ENCODE measurements at places on chromosomes 13 and 19. TPM values are rescaled to one million over a fixed set of nuclear protein-coding genes. Genes with fewer than 3 reads are reported as not detected.

Gene PRRG2
- total RNA-seq: 1.2 TPM

GRCh38 chr19:4087787-4088679 is 21.3 kb upstream of the ZBTB7A start:
- peak overlapping the region; percentile 78 for H3K4me3 ChIP-seq
- no peaks in the 10 kb centered on the region for H3K27me3 ChIP-seq
- H3K27ac ChIP-seq: peak overlapping the region; percentile 94
- H3K36me3 ChIP-seq: peaks cover 7% of the 10 kb centered on the region
- peaks cover 18% of the 10 kb centered on the region for H3K4me1 ChIP-seq

- DNase-seq: no peak
- H3K36me3 ChIP-seq: no peaks in the 10 kb centered on the region
- H3K4me1 ChIP-seq: no peaks in the 10 kb centered on the region
- H3K4me3 ChIP-seq: no peak overlapping the region
- no peaks in the 10 kb centered on the region for H3K27me3 ChIP-seq
- no peak overlapping the region for H3K27ac ChIP-seq
Measured at GRCh38 chr13:68410007-68410406, 1179.9 kb upstream of the PCDH9 start.

Gene ZNF845
- 6.5 TPM for total RNA-seq

DNA sequence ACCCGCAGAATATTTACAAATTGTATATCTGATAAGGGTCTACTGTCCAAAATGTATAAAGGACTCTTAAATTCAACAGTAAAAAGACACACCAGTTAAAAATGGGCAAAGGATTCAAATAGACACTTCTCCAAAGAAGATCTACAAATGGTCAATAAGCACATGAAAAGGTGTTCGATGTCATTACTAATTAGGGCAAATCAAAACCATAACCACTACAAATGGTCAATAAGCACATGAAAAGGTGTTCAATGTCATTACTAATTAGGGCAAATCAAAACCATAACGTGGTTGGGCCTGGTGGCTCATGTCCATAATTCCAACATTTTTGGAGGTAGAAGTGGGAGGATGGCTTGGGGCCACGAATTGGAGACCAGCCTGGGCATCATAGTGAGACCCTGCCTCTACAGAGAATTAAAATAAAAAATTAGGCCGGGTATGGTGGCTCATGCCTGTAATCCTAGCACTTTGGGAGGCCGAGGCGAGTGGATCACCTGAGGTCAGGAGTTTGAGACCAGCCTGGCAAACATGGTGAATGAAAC is 40.5 kb downstream of the ACTN4 start:
- peaks cover 81% of the 10 kb centered on the region for H3K4me1 ChIP-seq
- no peak overlapping the region for H3K27ac ChIP-seq
- DNase-seq: no peak

DNA sequence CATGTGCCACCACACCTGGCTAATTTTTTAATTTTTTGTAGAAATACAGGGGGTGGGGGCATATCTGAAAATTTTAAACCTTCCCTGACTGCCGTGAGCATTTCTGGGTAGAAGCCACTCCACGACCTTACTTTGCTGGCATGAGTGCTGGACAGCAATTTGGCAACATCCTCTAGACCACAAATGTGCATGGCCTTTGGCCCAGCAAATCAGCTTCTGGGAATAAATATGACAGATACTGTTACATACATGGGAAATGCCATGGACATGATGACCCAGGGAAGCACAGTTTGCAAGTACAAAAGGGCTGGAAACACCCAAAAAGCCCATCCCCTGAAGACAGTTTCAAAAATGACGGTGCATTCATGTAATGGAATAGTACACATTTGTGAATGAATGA is 3.2 kb upstream of the PVR start:
- peaks cover 21% of the 10 kb centered on the region for H3K27me3 ChIP-seq
- H3K36me3 ChIP-seq: no peaks in the 10 kb centered on the region
- no peak overlapping the region for H3K27ac ChIP-seq
- H3K4me1 ChIP-seq: no peaks in the 10 kb centered on the region

DNA sequence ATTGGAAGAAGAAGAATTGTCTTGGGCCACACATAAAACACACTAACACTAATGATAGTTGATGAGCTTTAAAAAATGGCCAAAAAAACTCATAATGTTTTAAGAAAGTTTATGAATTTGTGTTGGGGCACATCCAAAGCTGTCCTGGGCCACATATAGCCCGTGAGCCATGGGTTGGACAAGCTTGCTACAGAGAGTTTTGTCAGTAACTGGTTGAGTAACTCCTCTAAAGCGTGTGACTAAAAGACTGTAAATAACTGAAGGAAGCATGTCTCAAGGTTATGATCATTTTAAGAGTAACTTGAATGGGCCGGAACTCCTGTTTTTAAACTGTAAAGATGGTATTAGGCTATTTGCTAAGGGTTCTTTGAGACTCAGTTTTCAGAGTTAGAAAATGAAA is 118.0 kb downstream of the KL start:
- peaks cover 8% of the 10 kb centered on the region for H3K4me1 ChIP-seq
- H3K36me3 ChIP-seq: peaks cover 3% of the 10 kb centered on the region
- no peak overlapping the region for H3K4me3 ChIP-seq
- no peaks in the 10 kb centered on the region for H3K27me3 ChIP-seq

GRCh38 chr13:40522282-40522681 is 144.2 kb downstream of the FOXO1 start:
- no peak for DNase-seq
- no peaks in the 10 kb centered on the region for H3K27me3 ChIP-seq
- peaks cover 6% of the 10 kb centered on the region for H3K36me3 ChIP-seq
- no peak overlapping the region for H3K4me3 ChIP-seq
- no peak overlapping the region for H3K27ac ChIP-seq
- H3K4me1 ChIP-seq: peaks cover 55% of the 10 kb centered on the region

DNA sequence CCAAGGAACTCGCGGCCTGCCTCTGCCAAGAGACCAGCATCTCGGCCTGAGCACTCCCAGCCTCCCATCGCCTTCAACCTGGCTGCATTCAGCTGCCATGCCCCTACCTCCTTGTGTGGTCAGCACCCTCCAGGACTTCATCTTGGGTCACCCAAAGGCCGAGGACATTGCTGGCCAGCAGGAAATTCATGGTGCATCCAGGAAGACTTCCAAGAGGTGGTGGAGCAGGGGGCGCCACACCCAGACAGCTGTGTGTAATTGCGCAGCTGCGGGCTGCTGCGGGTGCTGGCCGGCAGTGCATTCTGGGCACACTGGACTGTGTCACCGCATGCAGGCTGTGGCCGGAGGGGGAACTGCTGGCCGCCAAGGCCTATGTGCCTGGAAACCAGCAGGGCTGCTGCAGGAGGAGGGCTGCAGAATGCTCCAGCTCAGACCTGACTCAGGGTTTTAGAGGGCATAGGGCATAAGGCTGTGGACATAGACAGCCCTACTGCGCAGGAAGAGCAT is 164.3 kb upstream of the TUBA3C start:
- no peak for DNase-seq
- H3K27ac ChIP-seq: no peak overlapping the region
- H3K4me3 ChIP-seq: no peak overlapping the region
- no peaks in the 10 kb centered on the region for H3K36me3 ChIP-seq

GRCh38 chr13:47726394-47726793 is 274.7 kb downstream of the SUCLA2 start:
- peaks cover 2% of the 10 kb centered on the region for H3K27me3 ChIP-seq
- H3K27ac ChIP-seq: no peak overlapping the region
- no peaks in the 10 kb centered on the region for H3K4me1 ChIP-seq
- H3K36me3 ChIP-seq: no peaks in the 10 kb centered on the region
- H3K4me3 ChIP-seq: no peak overlapping the region
- DNase-seq: no peak

GRCh38 chr13:112124141-112124540 is 57.2 kb downstream of the SOX1 start:
- H3K4me1 ChIP-seq: no peaks in the 10 kb centered on the region
- H3K27ac ChIP-seq: no peak overlapping the region
- H3K36me3 ChIP-seq: no peaks in the 10 kb centered on the region
- peaks cover 6% of the 10 kb centered on the region for H3K27me3 ChIP-seq
- DNase-seq: no peak

DNA sequence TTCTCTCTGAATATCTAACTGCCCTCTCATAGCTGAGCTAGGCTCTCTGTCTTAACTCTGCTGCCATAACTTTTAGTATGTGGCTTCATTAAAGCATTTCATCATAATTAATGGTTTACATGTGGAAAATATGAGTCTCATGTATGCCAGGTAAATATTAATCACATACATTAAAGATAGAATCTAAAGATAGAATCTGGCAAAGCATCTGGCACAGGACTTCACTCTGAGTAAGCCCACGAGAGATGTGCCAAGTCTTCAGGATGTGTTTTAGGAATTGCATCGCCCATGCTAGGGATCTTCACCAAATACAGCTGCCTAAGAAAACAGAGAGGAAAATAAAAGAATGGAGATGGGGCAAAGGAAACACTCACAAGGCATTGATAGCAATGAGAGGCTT is 285.8 kb downstream of the DIAPH3 start:
- H3K27me3 ChIP-seq: no peaks in the 10 kb centered on the region
- no peak overlapping the region for H3K4me3 ChIP-seq
- no peaks in the 10 kb centered on the region for H3K4me1 ChIP-seq
- peak overlapping the region; percentile 20 for H3K27ac ChIP-seq
- H3K36me3 ChIP-seq: peaks cover 6% of the 10 kb centered on the region
- no peak for DNase-seq

Gene FXYD1
- not detected for total RNA-seq

Gene CLIP3
- 4.4 TPM for total RNA-seq

Gene ATP4A
- total RNA-seq: not detected

GRCh38 chr19:32649751-32650150 is 25.2 kb downstream of the ANKRD27 start:
- no peak overlapping the region for H3K27ac ChIP-seq
- H3K4me1 ChIP-seq: peaks cover 10% of the 10 kb centered on the region
- H3K4me3 ChIP-seq: no peak overlapping the region
- peaks cover 16% of the 10 kb centered on the region for H3K36me3 ChIP-seq

Gene CEBPA
- 2.1 TPM for total RNA-seq

DNA sequence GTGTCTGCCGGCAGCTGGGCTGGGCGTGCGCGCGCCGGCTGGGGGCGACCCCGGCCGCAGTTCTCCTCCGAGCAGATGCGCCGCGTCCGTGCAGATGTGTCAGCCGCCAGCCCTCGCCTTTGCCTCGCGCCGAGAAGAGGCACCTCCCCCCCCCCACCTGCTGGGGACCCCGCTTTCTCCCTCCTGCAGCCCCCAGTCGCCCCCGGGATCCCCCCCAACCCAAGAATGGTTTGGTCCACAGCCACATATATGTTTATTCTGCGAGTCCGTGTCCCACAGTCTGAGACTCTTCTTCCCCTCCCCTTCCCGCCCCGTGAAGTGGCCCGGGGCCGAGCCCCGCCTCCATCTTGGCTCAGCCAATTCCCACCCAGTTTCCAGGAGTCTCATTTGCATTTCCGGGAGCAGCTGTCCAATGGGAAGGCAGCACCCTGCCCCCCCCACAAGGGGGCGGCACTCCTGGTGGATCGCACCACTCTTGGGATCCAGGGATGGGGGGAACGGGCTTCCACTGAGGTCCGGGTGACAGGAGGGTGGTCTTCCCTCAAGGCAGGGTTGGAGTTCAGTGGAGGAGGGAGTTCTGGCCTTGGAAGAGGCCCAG is 8.6 kb downstream of the ISOC2 start:
- H3K36me3 ChIP-seq: peaks cover 5% of the 10 kb centered on the region
- no peak overlapping the region for H3K4me3 ChIP-seq

DNA sequence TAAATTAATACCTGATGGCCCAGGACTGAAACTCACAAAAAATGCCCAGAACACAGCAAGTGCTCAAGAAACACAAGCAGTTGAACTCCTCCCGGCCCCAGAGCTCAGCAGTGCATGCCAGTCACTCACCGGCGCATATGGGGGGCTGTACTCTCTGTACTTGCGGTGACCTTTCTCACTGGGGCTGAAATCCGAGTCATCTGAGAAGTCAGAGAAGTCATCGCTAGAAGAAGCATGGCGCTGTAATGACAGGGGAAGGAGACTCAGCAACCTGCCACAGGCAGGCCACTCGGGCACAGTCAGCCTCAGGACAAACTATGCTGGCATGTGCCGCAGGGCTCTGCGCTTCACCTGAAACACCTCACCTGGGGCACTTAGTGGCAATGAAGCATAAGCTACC is 19.7 kb downstream of the ZC3H4 start:
- no peaks in the 10 kb centered on the region for H3K27me3 ChIP-seq
- DNase-seq: peak; percentile 45
- H3K27ac ChIP-seq: peak overlapping the region; percentile 99
- H3K36me3 ChIP-seq: peaks cover 55% of the 10 kb centered on the region
- H3K4me1 ChIP-seq: peaks cover 76% of the 10 kb centered on the region

Gene CNN1
- total RNA-seq: not detected

All from activated T-helper 1 cell treated with anti-CD3 and anti-CD28 coated beads, Interleukin-12 subunit alpha, Interleukin-12 subunit beta, Interleukin-2, Interleukin-4 antibody, amounts not matched to agents 30 ng/mL and 10 ng/mL and 1 ng/mL, durations not matched to agents 14 hours and 24 hours and 36 hours (primary cell).